ENCODE measurements at places on chromosomes 6 and 20.

- ATAC-seq = peak; percentile 3
Observed at GRCh38 chr6:111478064-111478476, 4.9 kb downstream of the REV3L start.

DNA sequence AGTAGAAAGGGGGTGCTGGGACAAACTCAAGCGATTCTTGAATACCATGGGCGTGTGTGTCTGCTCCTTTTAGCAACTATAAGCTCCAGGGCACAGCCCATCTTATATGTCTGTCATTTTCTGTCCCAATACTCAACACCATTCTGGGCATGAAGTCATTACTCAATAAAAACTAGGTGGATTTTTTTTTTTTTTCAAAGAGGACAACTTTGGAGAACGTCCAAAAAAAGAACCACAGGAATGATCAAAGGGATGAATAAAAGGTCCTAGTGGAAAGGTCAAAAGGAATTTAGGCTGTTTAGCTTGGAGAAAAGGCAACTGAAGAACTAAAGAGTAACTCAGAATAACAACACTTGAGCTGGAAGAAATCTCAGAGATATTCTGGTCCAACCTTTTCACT, 24.4 kb downstream of the UQCC1 start:
- ATAC-seq = peak; percentile 38

GRCh38 chr6:5763871-5764270, 242.9 kb downstream of the NRN1 start:
- 0 out of 3 replicates have a peak, but pooled peaks have one; percentile 18 for ATAC-seq

DNA sequence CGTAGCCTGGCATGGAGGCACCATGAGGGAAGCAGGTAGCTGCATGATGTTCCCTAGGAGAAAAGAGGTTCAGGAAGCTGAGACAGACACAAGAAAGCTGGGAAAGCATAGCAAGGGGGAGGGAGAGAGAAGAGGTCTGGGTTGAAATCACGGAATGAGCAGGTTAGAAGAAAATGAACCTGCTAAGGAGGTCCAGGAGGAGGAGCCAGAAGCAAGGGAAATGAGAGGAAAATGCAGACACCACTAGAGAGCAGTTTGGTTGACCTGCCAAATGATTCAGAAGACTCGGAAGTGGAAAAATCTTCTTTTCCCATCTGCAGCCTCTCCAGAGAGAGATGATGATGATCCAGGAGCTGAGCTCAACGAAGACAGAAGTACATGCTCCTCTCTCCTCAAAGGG, 70.9 kb downstream of the VIP start:
- ATAC-seq = no peak

DNA sequence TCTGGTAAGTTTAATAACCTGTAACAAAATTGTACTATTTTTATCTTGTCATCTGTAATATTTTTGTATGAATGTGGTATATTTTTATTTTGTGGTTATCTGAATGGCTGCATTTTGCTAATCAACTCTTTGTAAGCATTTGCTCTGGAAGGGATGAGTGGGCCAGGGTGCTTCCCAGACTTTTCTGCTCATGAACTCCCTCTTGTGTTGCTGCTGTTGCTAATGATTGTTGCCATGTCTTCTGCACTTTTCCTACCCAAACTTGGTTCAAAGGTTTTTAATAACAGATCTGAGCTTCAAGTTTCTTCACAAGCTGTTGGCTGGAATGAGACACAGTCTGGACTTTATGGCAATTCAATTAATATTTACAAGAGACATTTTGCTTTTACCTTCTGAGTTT, 1005.7 kb downstream of the HACE1 start:
- ATAC-seq = no peak

DNA sequence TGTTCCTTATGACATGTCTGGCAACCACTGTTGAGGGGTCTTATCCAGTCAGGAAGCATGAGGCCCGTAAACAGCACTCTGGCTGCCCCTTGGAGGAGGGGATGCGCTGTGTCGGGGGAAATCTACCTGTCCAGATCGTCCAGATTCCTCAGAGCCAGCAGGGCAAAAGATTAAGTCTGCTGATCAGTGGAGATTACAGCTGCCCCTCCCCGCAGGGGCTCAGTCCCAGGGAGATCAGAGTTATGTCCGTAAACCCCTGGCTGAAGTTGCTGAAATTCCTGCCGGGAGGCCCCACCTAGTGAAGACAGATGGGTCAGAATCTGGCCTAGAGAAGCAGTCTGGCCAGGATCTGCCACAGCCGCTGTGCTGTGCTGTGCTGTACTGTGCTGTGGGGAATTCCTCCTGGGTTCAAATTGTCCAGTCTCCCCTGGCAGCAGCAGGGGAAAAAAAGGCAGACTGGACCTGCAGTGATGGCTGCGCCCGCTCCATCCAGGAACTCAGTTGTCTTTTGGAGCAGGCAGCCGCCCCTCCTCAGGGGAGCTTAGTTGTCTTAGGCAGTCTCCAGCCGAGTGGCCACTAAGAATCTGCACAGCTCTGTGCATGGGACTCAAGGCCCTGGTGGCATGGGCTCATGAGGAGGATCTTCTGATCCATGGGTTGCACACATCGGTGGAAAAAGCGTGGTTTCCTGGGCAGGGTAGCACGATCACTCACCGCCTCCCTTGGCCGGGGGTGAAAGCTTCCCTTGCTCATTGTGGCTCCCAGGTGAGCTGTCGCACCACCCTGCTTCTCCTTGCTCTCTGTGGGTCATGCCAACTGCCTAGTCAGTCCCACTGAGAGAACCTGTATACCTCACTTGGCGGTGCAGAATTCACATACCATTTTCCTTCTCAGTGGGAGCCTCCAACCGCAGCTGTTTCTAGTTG, 1368.8 kb upstream of the ADGRB3 start:
- no peak for ATAC-seq

DNA sequence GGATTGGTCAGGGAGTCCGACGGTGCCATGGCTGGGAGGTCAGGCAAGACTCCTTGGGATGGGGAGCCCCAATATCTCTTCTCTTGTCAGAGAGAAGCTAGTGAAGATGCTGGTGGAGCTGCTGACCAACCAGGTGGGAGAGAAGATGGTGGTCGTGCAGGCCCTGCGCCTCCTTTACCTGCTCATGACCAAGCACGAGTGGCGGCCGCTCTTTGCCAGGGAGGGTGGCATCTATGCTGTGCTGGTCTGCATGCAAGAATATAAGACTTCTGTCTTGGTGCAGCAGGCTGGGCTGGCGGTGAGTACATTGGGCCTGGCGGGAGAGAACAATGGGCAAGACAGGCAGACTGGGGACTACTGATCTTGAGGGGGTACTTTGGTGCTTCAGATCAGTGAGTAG, 10.9 kb downstream of the CUL9 start:
- no peak for ATAC-seq

- ATAC-seq = no peak
Observed at GRCh38 chr6:25998379-25998778, 35.8 kb downstream of the TRIM38 start.

DNA sequence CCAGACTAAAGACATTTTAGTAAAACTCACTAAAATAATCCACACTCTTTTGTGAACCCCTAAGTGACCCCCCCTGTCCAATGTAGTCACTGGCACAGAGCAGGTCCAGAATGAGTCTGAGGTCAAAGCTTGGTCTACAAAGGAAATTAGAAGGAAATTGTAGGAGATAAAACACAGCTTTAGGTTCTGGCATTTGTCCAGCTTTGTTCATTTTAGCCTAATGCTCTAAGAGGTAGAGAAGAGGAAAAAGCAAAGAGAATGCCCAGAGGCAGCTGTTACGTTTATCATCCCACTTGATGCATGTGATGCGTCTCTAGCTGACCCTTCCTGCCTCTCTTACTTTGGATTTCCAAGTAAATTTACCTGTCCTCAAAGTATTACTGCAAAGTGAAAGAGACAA, 62.5 kb downstream of the CNKSR3 start:
- peak; percentile 68 for ATAC-seq

GRCh38 chr6:2624177-2624576, 126.5 kb downstream of the MYLK4 start:
- ATAC-seq = no peak

GRCh38 chr6:168126566-168127383, 47.8 kb upstream of the FRMD1 start:
- no peak for ATAC-seq

DNA sequence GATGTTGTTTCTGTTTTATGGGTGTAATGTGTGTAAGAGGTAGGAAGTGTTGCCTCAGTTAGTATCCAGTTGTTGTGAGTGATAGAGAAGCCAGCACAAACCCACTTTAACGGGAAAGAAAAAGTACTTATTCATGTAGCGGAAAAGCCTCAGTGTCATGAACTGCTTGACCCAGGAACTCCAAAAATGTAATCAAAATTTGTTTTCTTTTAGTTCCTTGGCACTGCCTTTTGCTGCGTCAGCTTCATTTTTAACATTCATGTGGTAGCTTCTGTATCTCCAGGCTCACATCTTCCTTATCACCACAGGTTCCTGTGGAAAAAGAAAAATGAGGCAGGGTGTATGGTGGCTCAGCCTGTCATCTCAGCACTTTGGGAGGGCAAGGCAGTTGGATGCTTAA, 46.4 kb upstream of the CCDC28A start:
- no peak for ATAC-seq

DNA sequence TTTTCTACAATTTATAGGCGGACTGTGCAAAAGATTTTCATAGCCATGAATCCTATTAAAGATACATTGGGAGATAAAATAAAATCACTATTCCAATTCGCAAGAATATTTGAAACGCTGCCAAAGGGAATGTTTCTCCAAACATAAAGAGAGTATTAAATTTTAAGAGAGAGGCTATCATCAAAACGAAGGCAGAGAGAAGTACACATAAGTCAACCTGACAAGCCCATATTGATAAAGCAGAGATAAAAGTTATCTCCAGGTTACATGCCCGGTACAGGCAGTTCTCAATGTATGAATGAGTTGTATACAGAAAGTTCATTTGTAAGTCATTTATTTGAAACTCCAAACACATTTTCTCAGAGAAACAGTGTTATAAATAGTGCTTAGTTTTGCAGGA, 193.1 kb downstream of the ATXN1 start:
- ATAC-seq = no peak

DNA sequence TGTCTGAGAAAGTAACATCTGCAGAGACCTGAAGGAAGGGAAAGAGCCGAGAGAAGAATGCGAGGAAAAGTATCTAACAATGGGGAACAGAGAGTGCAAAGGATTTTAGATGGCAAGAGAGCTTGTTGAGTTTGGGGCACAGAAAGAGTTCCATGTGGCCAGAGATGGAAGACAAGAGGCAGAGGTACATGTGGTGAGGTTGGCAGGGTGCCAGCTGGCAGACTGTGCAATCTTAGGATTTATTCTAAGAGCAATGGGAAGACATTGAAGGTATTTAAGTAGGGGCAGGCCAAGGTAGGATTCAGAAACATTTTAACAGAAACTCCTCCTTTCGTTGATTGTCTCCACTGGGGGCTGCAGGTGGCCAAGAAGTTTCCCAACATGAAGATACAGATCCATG, 20.4 kb upstream of the LBP start:
- ATAC-seq = no peak

DNA sequence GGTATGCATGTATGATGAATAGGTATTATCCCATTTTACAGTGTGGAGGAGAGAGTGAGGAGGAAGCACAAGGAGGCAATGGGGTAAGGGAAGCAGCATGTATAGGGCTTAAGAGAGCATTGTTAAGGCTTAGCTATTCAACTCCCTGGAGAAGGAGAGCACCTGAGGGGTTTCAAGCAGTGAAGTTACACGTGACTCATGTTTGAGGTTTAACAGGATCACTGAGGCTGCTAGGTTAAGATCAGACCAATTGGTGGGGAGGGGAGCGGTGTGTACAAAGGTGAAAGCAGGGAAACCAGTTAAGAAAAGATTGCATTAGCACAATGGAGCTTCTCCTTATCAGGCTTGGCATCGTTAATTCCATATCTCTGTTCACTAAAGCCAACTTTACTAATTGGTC, 64.4 kb upstream of the NHSL1 start:
- no peak for ATAC-seq

DNA sequence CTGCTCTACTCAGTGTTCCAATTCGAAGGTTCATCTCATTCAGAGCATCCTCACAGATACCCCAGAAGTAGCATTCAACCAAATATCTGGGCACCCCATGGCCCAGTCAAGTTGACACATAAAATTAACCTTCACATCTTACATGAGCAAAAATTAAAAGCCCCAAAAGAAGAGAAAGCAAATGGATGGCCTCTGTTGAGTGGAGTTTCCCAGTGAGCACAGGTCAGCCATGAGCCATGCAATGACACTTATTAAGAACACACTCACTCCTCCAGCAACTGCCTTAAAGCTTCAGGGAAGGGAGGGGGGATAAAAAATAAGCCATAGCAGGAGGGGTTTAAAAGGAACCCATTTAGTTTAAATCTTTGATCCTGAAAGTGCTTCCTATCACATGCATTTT, 14.6 kb upstream of the THBS2 start:
- ATAC-seq = no peak

GRCh38 chr6:159481897-159482296, 211.1 kb downstream of the SOD2 start:
- ATAC-seq = no peak

GRCh38 chr6:148497257-148497656, 154.6 kb downstream of the SASH1 start:
- peak; percentile 72 for ATAC-seq

- peak; percentile 82 for ATAC-seq
Observed at GRCh38 chr20:10093087-10093591, 58.4 kb downstream of the ANKEF1 start.

DNA sequence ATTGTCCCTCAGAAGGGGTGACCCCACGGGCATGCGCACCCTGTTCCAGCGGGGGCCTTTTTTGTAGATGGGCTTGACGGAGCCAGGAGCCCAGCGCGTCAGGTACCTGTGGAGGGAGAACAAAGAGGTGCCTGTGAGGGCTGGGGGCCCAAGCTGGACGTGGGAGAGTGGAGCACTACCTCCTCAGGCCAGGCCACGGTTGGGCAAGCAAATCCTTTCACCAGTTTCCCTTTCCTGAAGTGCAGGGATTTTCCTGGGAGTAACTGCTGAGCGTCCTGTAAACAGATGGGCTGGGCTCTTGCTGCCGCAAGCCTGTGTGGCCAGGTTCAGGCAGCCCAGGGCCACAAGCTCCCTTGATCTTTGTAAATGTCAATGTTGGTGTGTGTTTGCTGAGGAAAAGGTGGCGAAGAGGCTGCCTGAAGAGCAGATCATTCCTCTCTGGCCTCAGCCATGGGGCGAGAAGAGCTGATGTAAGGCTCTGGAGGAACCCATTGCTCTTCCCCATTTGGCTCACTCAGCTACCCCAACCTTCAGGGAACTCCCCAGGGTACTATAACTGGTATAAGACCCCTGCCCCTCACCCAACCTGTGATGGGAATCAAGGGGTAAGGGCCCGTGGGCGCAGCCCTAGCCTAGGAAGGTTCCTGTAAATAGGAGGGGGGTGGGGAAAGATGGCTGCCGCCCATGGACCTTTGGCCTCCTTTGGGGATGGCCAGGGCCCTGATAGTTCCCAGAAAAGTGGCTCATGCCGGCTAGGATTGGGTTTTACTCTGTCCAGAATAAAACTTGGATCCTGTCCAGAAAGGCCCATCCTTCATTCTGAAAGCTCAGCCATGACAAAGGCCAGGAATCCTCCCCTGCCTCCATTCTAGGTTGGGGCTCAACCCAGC, 15.5 kb downstream of the MRPS18A start:
- ATAC-seq = no peak
